ENCODE measurements at places on chromosomes 7 and 10.

GRCh38 chr10:79063661-79064492, 4.9 kb upstream of the ZMIZ1 start:
- no peak for DNase-seq

DNA sequence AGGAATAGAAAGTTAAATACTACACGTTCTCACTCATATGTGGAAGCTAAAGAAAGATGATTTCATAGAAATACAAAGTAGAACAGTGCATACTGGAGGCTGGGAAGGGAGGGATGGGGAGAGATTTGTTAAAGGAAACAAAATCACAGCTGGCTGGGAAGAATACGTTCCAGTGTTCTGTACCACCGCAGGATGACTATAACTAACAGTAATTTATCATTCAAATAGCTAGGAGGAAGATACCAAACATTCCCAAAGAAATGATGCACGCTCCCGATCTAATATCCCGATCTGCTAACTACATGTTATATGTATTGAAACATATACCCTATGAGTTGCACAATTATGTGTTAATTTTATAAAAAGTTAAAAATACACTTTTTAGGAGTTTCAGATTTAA, 162.3 kb downstream of the ZMYND11 start:
- peak; percentile 77 for DNase-seq

DNA sequence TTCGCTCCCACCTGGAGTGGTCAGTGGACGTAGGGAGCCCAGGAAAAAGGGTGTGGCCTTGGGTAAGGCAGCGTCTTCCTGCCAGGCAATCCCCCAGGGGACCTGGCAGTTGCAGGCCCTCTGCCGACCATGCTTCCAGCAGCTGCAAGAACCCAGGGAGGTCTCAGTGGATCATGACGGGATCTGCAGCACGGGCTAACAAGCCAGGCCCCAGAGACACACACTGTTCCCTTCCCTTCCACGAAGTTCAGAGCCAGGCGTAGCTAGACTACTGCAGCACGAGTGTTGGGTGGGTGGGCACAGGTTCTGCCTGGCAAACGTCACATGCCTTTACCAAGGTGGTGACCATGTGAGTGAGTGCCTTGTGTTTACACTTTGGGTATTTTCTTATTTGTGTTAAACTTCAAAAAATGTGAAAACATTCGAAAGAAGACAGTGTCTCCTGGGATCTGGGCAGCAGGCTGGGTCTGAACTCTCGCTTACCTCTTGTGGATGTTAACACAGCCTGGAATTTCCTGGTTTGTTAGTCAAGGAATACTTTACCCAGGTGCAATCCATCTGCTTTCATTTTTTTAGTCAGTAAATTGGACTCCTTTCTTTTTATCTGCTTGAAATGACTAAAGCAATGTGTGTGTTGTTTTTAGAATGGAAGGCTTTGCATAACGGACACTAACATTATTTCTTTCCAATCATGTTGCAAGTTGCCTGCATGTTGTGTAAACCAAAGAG, 48.2 kb upstream of the VIPR2 start:
- DNase-seq, result no peak

DNA sequence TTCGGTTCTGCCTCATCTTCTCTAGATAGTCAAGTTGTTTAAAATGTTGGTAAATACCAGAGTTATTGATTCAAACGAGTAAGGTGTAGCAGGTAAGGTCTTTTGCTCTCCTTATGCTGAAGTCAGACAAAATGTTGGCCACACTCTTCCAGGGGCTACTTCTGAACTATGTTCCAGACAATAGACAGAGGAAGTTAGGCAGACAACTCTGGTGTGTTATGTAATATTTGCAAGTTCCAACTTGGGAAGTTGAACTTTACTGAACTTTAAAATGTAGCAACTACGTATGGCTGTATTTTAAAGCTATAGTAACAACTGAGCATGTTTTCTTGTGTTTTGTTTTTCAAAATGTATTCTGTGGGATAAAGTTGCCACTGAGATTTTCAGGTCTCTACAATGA, 125.7 kb upstream of the NEBL start:
- no peak for DNase-seq

DNA sequence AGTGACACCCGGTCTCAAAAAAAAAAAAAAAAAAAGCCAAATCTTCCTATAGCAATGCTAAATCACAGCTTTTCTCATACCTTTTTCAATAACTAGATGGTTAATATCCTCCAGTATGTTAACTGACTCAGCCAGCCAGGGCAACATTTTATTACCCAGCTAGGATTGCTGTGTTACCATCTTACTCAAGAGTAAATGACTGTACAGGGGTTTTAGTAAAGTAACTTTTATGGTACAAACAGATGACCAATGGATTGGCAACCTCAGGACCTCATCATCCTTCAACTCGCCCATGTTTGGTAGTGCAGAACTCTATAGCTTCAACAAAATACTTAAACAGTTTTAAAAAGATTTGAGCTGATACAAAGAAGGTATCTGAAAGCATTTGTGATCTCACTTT, 59.5 kb downstream of the HBP1 start:
- peak; percentile 2 for DNase-seq

- DNase-seq, result no peak
Observed at GRCh38 chr10:97336006-97336405, 1.5 kb upstream of the FRAT2 start.

GRCh38 chr10:44425466-44425865, 40.6 kb upstream of the CXCL12 start:
- no peak for DNase-seq
